Stimulated activated CD4-positive, alpha-beta T cell treated with anti-CD3 and anti-CD28 coated beads, Interleukin-2, amount 100 ng/mL, for 24 hours (primary cell): ENCODE measurements at places on chromosomes 1 and 21.

GRCh38 chr1:183331091-183331742 is 87.0 kb downstream of the NMNAT2 start:
- no peak for DNase-seq

GRCh38 chr1:165161130-165161529 is 195.4 kb downstream of the LMX1A start:
- DNase-seq = no peak

- no peak for DNase-seq
These were observed 62.8 kb downstream of the IARS2 start for GRCh38 chr1:220156620-220157146.

GRCh38 chr1:171985639-171986038 is 144.3 kb downstream of the DNM3 start:
- DNase-seq = no peak

- no peak for DNase-seq
These were observed 384.6 kb downstream of the PLPP3 start for GRCh38 chr1:56194701-56195300.

DNA sequence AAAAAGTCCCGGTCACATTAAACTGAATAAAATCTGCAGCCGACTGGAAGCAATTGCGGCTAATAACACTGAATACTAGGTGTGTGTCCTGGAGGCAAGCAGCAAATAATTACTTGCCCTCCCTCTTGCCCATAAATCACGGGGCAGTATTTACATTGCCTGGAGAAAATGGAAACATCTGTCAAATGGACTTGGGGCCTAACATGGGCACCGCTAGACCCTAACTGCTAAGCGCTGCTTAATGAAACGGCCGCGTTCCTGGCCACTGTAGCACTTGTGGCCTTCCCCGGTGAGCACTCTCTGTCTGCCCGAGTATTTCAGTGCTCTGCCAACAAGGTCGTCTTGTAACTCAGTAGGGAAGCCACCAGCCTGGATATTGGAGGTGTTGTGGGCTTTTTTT is 23.9 kb upstream of the KNCN start:
- no peak for DNase-seq

GRCh38 chr21:18716578-18717138 is 313.1 kb upstream of the TMPRSS15 start:
- DNase-seq = no peak

GRCh38 chr21:44722731-44723130 is 11.4 kb upstream of the TSPEAR start:
- no peak for DNase-seq

DNA sequence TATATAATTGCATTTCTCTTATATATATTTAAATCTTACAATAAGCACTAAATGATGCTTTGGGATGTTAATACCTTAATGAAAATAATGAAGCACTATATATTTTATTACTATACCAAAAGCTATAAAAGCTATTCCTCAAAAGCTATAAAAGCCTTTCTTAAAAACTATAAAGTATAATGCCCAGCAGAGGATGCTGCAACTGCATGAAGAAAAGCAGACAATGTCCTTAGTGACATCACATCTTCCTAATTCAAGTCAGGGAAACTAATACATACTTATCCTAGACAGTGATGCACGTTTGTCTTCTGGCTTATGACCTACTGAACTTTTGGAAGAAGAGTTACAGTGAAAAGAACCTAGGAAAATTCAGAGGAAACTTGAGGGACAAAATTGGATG is 13.6 kb upstream of the C1orf185 start:
- no peak for DNase-seq

- DNase-seq = no peak
These were observed 30.5 kb upstream of the RC3H1 start for GRCh38 chr1:174052621-174053020.

GRCh38 chr1:228812961-228813360 is 77.7 kb downstream of the RHOU start:
- DNase-seq = no peak

DNA sequence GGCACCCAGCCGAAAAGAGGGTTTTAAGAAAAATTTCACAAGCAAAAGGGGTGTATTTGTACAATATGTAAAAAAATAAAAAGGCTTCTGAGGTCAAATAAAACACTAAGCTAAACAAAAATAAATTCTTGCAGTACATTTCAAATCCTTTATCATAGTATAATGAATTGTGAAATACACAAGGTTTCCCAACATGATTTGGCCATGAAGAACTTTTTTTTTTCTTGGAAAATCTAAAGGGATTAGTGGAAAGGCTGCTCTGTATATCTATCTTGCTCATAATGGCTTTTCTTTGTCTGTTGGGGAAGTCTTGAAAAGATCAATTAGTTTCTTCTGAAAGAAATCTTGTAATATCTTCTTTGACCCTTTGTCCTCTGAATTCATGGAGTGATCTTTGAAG is 593.4 kb downstream of the PLPP3 start:
- no peak for DNase-seq

GRCh38 chr21:43352568-43353281 is 74.2 kb downstream of the SIK1 start:
- no peak for DNase-seq

DNA sequence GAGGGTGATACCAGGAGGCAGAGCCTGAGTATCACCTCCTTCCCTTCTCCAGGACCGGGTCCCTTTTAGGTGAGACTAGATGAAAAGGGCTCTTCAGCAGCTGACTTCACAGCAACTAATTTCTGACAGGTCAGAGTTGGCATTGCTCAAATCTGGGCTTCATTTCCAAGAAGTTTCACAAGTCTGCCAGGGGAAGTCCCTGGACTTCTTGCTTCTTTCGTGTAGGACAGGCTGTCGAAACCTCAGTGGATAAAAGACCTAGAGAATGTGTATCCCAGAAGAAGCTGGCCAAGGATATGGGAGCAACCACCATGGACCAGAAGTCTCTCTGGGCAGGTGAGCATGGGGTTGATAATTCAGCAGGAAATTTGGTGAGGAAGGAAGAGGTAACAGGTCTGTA is at the start of gene CHI3L2:
Gene CHI3L2, plus strand, starts transcription at position 280 of the 400 bp plus-strand sequence. Its CDS starts 17 bp downstream, at position 297.
- no peak for DNase-seq

DNA sequence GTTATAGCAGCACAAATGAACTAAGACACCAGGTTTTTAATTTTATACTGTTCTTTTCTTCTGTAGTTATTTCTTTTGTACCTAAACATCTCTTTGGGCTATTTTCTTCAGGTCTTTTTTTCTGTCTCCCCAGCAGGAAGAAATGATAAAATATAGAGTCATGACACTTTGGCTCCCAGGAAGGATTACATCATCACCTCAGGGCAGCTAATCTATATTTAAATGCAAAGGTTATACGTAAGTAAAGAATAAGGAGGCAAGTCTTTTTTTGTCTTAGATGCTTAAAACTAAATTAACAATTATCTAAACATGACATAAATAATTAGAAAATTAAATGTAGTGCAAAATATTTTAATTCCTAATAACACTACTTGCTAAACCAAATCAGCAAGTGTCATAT is 57.0 kb downstream of the WARS2 start:
- no peak for DNase-seq

- no peak for DNase-seq
These were observed 762.6 kb downstream of the USP25 start for GRCh38 chr21:16492356-16492755.

DNA sequence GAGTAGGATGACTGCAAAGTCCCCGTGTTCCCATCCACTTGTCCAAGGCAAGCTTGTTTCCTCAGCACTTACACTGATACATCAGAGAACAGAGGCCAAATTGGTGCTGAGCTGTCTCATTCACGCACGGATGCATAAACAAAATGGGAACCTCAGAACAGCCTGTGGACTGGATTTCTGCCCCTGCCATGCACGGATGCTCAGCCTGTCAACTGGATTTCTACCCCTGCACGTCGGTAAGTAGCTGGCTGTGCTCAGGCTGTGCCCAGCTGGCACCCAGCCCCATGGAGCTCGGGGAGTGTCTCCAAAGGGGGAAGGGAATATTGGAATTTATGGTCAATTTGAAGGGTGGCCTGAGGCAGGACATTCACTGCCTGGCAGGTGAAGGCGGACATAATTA is 40.8 kb upstream of the TMPRSS2 start:
- no peak for DNase-seq

DNA sequence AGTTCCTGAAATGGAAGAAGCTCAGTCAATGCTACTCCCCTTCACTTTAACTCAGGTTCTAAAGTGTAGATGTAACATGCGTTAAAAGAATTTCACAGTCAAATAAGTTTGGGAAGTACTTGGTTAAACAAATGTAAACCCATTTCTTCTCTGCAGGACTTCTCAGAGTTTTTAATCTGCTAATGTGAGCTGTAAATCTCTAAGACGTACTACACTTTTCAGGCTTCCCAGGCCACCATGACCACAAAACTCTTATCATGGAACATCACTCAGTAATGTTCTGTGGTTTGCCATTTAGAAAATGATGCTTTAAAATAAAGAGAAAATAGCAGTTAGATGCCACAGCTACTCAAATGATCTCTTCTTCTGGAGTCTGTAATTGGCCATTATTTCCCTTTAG is 104.3 kb downstream of the HHIPL2 start:
- no peak for DNase-seq

DNA sequence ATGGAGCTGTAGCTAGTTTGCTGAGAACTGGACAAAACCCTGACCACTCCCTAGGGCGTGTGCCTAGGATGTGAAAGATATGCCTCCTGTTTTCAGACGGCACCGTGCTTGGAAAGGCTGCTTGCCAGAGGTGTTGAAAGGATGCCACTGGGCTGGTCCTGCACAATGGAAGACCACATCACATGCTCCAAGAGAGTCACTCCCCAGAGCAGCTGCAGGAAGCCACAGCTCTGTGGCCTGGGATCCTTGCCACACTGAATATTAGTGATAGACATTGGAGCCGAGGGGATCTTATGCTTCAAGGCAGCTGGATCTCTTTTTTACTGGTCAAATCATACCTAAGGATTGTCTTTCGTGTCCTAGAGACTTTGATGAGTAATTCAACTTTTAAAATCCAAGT is 6.6 kb upstream of the APP start:
- DNase-seq = no peak

DNA sequence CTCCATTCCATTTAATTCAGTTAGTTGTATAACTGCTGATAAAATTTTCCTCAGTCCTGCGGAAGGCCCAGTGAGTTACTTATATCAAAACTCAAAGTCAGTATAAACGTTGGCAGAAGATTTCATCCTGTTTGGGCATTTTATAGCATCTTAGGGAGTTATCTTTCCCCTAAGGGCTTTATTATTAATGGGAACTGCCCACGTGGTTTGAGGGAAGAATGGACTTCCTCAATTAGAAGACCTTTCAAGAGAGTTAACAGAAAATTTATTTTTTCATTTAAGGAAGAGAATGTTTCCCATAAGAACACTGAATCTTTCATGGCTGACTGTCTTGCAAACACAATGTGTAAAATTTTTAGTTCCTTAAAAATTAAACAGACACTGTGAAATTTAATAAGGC is 400.1 kb downstream of the NEGR1 start:
- no peak for DNase-seq

GRCh38 chr1:40439247-40439646 is 11.0 kb upstream of the ZFP69B start:
- DNase-seq = no peak

DNA sequence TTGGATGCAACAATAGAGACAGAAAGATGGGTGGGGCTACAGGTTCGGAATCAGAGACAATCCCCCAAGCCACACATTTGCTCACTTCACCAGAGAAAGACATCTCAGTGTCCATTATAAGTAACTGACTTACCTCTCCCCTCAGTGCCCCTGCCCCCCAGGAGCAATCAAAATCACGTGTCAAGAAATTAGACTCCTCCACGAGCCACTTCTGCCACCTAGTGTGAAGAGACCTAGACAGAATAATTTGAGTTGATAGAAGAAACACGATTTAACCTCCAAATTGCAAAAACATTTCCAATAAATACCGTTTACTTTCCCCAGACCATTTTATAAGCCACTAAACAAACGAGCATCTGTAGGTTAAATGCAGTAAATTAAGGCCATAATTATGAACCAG is 123.2 kb downstream of the SLC30A10 start:
- DNase-seq = no peak

- no peak for DNase-seq
These were observed 876 bp downstream of the EFCAB7 start for GRCh38 chr1:63524201-63524600.

- no peak for DNase-seq
These were observed 51.1 kb downstream of the CSMD2 start for GRCh38 chr1:34113887-34114286.

DNA sequence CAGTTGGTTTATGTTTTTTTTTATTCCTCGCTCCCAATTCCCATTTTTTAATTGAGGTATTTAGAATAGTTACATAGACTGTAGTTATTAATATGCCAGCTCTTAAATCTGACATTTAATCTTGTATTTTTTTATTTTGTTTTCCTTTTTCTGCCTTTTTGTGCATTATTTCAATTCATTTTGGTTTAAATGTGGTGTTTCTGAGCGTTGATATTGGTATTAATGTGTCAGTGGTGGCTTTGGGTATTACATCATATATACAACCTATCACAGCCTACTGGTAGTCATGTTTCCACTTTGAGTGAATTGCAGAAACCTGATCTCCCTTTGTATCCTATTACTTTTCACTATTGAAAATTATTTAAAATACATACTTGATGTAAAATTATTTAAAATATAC is 1027.3 kb downstream of the KCNT2 start:
- DNase-seq = no peak
